H7 (cell line): ENCODE measurements at places on chromosomes 5 and 9. TPM values are rescaled to one million over a fixed set of nuclear protein-coding genes. Genes with fewer than 3 reads are reported as not detected.

The KCNV2 gene
- 0.11 and 1.4 TPM in 2 replicates for total RNA-seq

- DNase-seq: no peak
Observed at GRCh38 chr5:136814619-136815378, 449.5 kb upstream of the TRPC7 start.

The FOXD4L5 gene
- not detected in 2 replicates for total RNA-seq

The PCDHA13 gene
- 1.6 and 2.5 TPM in 2 replicates for total RNA-seq

The EFNA5 gene
- 5.3 and 7.8 TPM in 2 replicates for total RNA-seq

GRCh38 chr5:74371621-74372020 is 268.9 kb downstream of the ENC1 start:
- DNase-seq: no peak

The SH3TC2 gene
- total RNA-seq: 0.07 TPM in 1 of 2 replicates, not detected in the other

- no peak for DNase-seq
Observed at GRCh38 chr9:110027671-110028081, 180.3 kb downstream of the C9orf152 start.

DNA sequence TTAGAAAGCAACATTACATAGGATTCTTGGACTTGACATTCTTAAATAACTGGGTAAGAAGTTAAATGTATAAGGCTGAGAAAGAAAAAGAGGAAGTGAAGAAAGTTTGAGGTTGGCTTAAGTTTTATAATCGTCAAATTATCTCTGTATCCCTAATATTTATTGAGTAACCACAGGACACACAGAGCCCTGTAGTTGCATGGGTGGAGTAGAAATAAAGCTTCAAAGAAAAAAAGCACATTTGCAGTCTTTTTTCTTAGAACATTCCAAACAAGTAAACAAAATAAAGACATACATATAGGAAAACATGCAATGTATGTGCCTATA is 137.0 kb downstream of the CCDC192 start:
- no peak for DNase-seq

- no peak for DNase-seq
Observed at GRCh38 chr9:113269355-113269754, 6.0 kb downstream of the CDC26 start.

The CER1 gene
- total RNA-seq: 197 and 1,033 TPM in 2 replicates

DNA sequence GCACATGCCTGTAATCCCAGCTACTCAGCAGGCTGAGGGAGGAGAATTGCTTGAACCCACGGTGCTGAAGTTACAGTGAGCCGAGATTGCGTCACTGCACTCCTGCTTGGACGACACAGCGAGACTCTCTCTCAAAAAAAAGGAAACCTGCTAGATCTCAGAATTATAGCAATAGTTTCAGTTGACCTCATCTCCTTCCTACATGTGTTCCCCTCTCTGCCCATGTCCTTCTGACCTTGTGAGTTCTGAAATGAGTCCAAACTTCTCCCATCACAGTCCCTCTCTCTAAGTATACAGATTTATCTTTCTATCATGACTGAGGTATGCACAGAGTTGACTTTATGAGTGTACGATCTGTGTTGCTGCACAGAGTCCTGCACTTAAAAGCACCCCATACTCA is 44.6 kb upstream of the SHOC1 start:
- no peak for DNase-seq

The FUT7 gene
- total RNA-seq: not detected in 2 replicates

DNA sequence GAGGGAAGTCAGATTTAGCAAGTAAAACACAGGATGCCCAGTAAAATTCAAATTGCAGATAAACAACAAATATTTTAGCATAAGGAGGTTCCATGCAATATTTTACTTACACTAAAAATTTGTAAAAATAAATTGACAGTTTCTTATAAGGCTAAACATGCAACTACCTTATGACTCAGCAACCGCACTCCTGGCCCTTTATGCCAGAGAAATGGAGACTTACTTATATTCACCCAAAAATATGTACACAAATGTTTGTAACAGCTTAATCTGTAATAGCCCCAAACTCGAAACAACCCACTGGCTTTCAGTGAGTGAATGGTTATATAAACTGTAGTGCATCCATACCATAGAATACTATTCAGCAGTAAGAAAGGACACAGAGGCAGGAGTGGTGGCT is 28.6 kb upstream of the TRIM14 start:
- DNase-seq: no peak

The SPATA31D4 gene
- total RNA-seq: not detected in 2 replicates

DNA sequence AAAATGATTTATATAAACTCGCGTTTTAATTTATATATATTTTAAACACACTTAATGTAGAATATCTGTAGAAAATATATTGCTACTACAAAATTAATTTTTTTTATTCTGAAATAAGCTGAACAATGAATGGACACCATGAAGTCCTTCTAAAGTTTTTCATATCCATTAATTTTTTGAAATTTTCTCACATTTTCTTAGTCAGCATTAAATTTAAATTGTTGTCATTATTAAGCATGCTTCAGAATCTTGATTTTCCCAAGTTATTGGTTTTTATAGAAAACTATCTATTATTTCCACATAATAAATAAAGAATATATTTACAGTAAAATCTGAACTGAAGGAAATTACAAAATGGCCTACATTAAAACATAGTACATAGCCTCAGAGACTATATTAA is 1314.9 kb upstream of the CDH6 start:
- DNase-seq: no peak
